Stomach (tissue), 19 donors: ENCODE measurements at places on chromosomes 11 and 22. TPM values are rescaled to one million over a fixed set of nuclear protein-coding genes. Genes with fewer than 3 reads are reported as not detected.

Gene PTPRCAP
- total RNA-seq = not detected

Gene FOLR3
- not detected for total RNA-seq

Gene OR6T1
- total RNA-seq = not detected

Gene CARS1
- total RNA-seq = 28.6 TPM

Gene KCTD14
- 40.8 TPM for total RNA-seq

Gene DCHS1
- 9.9 TPM for total RNA-seq
